ENCODE measurements at places on chromosomes 5 and 9. TPM values are rescaled to one million over a fixed set of nuclear protein-coding genes. Genes with fewer than 3 reads are reported as not detected.
A peak's percentile ranks its signal among the peaks of the same experiment; 100 is the strongest.

The HIGD2A gene
- total RNA-seq: 101 TPM

The GRIA1 gene
- not detected for total RNA-seq

The WDR31 gene
- total RNA-seq: 3.7 TPM

The CDC20B gene
- total RNA-seq: not detected

The SLCO6A1 gene
- not detected for total RNA-seq

The SOHLH1 gene
- total RNA-seq: not detected

GRCh38 chr5:173727839-173728778 lies 111.7 kb upstream of the BOD1 start:
- ATAC-seq: no peak

GRCh38 chr9:107938801-107939386 lies 449.3 kb upstream of the KLF4 start:
- no peak for ATAC-seq

GRCh38 chr5:1737790-1738405 lies 61.7 kb downstream of the MRPL36 start:
- ATAC-seq: peak; percentile 39

- ATAC-seq: no peak
These were observed 11.4 kb downstream of the LAMC3 start for GRCh38 chr9:131020388-131020787.

DNA sequence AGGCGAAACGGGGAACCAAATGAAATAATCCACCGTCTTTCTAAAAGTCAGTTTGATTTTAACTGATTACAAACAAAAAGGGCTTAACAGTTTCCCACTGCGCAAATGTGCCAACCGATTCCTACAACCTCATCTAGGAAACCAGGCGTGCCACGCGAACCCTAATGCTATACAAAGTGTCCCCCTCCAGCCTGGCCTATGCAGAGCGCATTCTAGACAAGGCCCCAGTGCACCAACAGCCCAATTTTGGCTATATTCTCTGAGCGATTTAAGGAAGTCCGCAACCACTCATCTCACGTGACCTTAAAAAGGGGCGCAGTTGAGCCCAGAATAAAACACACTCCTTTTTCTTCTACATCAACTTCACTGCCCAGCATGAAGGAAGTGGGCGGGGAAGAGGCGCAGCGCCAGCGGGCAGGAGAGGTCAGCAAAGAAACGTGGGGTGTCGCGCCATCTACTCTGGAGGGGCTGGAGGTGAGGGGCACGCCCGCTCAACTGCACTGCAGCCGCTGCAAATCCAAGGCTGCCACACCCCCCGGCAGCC lies 779 bp downstream of the FAM13B start:
- peak; percentile 48 for ATAC-seq

DNA sequence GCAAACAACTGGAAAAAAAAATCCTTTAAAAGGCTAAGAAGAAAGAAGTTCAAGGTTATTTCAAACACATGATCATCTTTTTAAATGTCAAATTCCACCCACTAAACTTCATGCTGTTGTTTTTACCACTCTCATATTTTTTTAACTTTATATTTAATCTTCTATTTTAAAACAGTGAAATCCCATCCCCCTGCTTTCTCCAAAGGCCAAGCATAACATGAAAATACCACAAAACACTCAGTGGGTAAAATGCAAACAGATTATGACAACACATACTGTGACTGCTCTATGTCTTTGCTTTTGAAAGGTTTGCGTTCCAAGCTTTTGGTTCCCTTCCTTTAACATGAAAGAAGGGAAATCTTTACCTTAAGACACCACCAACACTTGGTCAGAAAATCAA lies 127.6 kb downstream of the SNCAIP start:
- ATAC-seq: no peak

DNA sequence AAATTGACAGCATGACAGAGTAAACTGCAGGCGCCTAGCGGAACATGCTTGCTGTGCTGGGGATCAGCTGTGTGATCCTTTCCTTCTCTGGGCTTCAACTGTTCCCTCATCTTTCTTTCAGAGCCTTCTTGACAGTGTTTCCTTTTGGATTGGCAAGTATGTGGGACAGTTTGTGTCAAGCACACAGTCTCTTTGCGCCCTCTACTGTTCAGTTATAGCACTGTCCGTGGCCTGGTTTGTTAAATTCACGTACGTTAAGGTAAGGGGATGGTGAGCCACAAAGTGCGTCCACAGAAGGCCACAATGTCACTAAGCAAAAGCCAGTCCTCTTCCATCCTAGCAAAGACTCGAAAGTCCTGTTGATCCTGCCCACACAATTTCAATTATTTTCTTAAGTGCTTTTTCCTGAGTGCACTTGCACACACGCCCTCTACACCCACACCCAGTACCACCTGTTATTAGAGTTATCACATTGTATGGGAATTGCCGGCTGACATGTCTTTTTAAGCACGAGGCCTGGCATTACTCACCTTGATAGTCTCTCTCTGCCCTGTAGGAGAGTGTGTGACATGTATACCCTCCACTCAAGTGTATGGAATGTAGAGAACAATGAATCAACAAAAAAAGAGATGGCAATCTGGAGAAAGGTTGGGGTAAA lies 22.5 kb upstream of the PTPN3 start:
- ATAC-seq: peak; percentile 81

DNA sequence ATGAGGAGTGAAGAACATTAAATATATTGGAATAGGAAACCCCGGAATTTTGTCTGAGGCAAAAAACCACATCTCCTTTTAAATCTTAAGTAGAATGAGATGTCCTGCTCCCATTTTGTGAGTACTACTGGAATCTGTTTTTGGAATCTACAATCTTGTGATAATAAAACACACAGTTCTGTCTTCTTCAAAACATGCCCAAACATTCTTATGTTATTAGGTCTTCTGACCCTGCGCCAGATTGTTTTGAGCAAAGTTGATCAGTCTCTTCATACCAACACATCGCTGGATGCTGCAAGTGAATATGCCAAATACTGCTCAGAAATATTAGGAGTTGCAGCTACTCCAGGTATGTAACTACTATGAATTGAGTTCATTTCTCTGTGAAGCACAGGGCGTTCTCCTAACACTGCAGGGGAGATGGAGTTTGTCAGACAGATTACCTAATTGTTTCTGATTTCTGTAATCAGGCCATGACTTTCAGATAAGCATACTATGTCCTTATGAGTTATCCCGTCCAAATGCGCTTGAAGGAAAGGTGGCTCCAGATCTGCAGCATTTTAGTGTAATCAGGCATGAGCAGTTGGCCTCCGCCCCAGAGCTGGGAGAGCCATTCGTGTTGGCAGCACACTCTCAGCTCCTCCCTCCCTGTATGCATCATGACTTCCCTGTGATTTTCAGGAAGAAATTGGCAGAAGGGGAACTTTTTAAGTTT lies 88.0 kb downstream of the NLN start:
- peak; percentile 71 for ATAC-seq

- ATAC-seq: no peak
These were observed 391.5 kb upstream of the SMC2 start for GRCh38 chr9:103702572-103702971.

DNA sequence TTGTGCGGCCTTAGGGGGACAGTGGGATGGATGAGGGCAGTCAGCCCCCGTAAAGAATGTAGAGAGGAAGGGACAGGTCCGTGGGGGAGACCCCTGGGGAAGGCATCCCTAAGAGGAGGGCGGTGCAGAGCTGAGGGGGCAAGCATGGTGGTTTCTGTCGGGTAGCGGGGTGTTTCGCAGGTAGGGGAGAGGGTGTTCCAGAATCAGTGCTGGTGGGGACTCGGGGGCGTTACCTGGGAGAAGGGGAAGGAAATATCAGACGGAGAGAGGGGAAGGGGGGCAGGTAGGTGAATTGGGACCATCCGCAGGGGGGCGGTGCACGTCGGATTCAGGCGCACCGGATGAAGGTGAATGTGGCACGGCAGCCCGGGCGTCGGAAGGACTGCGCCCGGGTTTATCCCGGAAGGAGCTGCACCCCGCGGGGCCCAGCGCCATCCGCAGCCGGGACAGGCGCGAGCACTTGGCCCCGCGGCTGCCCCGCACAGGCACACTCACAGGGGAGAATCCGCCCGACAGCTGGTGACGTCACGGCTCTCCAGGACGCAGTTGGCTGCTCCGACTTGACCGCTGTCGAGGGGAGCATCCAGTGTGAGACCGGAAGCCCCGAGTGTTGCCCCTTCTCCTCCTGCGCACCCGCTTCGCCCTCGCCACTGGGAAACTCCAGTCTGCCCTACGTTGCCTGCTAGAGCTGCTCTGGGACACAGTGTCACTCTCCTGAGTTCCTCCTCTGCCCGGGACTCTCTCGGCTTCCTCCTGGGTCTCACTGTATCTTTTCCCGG lies 1.3 kb downstream of the CD72 start:
- ATAC-seq: peak; percentile 55

DNA sequence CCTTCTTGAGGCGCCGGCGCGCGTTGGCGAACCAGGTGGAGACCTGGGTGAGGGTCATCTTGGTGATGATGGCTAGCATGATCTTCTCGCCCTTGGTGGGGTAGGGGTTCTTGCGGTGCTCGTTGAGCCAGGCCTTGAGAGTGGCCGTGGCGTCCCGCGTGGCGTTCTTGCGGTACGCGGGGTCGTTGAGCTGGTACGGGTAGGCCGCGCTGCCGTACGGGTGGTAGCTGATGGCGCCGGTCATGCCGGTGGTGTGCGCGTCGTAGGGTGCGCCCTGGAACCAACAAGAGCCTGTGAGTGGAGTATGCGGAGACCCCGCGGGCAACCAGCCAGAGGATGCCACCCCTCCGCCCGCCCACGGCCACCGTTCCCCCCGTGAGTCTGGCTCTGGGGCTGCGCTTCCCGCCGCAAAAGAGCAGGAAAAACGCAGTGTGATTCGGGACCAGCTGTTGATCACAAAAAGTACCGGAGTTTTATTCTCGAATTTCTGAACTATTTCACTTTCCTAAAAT lies 1.9 kb downstream of the IRX2 start:
- ATAC-seq: no peak

- ATAC-seq: peak; percentile 74
These were observed 37.9 kb downstream of the ARPC5L start for GRCh38 chr9:124899845-124900244.

DNA sequence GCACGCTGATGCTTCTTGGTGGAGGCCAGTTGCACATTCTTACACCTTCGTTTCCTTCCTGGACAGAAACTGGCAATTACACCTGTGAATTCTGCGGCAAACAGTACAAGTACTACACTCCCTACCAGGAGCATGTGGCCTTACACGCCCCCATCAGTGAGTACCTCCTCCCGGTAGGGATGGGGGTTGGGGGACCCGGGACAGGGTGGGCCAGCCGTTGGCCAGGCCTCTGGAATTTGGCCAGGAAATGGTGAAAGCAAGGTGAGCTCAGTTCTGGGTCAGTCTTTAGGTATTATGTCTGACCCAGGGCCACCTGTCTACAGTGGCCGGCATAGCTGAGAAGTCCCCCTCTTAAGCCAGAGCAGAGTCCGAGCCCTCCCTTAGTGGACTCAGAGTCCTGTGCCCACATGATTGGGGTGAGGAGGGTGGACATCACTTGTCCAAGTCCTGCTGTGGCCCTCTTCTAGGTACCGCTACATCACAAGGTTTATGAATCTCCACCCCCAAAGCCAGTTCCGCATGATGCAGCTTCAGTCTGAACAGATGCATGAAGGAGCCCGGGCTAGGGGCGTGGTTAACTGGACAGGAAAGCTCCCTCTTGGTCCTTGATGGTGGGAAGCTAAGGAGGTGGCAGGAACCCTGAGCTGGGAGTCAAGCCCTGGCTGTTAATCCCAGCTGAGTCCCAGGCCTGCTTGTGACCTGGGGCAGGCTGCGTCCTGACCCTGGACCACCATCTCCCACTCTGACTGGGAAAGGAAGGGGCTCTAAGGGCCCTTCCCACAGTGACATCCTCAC lies 61.3 kb downstream of the AMBP start:
- no peak for ATAC-seq

- ATAC-seq: no peak
These were observed 41.9 kb downstream of the LIX1 start for GRCh38 chr5:97100476-97100875.

DNA sequence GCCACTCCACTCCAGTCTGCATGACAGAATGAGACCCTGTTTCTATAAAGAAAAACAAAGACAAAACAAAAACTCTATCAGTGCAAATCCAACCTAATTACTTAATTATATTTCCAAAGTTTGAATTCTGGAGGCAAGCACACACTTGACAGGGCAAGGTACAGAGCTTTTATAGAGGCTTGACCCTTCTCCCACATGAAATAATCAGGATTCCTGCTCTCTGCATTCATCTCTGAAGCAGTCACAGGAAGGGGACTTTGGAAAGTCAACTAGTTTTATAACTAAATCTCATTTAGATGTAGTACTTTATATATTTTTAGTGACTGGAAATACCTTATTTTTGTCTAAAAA lies 91.9 kb upstream of the CHD1 start:
- no peak for ATAC-seq

DNA sequence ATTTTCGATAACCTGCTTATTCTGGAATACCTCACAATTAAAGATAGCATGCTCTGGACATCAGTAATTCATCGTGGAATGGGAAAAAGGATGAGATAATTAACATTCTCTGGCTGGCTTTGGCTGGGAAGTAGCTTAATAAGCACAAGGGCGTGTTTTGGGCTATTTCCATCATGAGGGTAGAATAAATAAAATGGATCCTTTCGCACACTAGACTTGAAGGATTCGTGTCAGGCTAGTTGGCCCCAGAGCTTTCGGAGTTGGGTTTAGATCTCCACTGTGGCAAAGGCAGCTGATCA lies 151.2 kb upstream of the ADRA1B start:
- no peak for ATAC-seq

DNA sequence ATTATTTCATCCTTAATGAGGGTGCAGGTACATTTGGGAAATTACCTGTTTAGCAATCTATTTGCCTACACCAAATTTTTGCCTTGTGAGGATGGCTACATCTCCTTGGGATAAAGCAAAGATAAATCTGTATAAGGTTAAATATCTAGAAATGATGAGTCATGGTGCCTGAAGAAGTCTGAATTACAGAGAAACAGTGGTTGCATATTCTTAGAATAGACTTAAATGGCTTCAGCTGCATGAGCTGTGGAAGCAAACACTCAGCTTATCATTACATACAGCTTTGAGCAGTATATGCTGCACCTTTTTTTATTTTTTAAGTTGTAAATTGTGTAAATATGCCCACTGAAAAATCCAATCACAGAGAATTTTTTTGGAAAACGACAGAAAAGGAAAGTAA lies 153.5 kb downstream of the RAPGEF6 start:
- no peak for ATAC-seq

- no peak for ATAC-seq
These were observed 68.8 kb downstream of the TLR4 start for GRCh38 chr9:117772960-117773359.

DNA sequence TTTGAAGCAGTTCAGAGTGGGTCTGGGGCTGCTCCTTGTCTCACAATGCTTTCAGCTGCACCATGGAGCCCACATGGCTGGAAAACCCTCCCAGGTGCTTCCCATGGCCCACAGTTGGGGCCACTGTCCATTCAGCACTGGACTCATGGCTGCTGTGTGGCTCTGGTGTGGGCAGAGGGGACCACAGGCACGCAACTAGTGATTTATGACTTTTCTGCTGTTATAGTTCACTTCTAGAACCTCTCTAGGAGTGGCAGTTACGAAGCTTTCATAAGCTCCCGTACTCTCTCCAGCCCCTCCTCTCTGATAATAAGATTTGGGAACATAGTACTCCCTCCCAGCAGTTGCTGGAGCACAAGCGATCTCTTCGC lies 29.0 kb downstream of the GLRA1 start:
- no peak for ATAC-seq

GRCh38 chr9:4986783-4987182 lies 1.7 kb downstream of the JAK2 start:
- ATAC-seq: no peak

GRCh38 chr5:34743878-34744277 lies 87.8 kb downstream of the RAI14 start:
- no peak for ATAC-seq

- no peak for ATAC-seq
These were observed 13.0 kb upstream of the DAB2IP start for GRCh38 chr9:121638399-121638798.

Measured in esophagus mucosa (tissue), 1 donor.